ENCODE measurements at places on chromosomes 3 and 15.
A peak's percentile ranks its signal among the peaks of the same experiment; 100 is the strongest.

GRCh38 chr15:82183121-82184031 lies 79.2 kb downstream of the EFL1 start:
- DNase-seq = no peak

- DNase-seq = no peak
Measured at GRCh38 chr3:162729686-162730085, 1233.1 kb downstream of the OTOL1 start.

DNA sequence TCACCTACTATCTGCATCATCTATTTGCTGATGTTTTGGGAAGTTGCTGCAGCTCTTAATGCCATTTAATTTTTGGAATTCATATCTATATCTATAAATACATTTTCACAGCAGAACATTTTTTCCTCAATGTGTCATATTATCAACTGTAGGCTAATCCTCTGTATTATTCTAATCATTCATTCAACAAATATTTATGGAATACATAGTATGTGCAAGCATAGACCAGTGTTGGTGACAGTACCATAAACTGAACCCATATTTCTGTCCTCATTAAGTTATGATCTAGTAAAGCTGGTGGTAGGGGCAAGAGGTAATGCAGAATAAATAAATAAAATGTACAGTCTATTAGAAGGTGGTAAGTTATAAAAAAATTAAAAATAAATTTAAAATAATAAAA lies 585.3 kb upstream of the BCHE start:
- DNase-seq = no peak

DNA sequence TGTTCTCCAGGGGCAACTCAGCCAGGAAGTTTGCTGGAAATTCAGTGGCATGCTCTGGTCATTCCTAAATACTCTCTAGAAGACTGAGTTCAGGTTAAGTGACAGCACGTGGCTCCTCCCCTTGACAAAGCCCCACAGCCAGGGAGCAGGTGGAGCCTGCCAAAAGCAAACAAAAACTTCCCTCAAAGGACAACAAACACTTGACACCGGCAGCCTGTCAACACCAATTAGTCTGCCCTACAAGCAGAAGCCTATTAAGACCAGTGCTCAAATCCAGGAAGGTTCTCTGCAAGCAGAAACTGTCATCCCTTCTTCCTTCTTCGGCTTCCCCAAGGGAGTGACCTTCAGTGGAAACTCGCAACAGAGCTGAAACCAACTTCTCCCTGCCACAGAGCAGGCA lies 5.0 kb downstream of the MEX3B start:
- DNase-seq = peak; percentile 28

DNA sequence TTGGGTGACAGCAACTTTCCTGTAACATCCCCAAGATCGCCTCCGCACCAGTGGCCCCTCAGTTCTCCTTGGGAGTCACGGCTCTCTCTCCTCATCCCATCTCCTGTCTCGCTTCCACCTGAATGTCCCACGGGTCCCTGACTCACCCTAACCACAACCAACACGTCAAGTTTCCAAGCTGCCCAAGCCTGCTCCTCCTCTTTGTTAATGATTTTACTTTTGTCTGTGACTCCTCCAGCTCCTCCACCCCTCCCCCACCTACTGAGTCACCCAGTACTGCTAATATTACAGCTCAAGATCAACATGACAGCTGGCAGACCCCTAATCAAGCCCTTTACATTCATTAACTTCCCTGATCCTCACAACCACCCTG lies 39.3 kb downstream of the BDH1 start:
- DNase-seq = no peak

- DNase-seq = no peak
Measured at GRCh38 chr3:68136411-68136810, 482.0 kb upstream of the SUCLG2 start.

GRCh38 chr3:97684490-97684889 lies 80.1 kb upstream of the ARL6 start:
- DNase-seq = no peak

DNA sequence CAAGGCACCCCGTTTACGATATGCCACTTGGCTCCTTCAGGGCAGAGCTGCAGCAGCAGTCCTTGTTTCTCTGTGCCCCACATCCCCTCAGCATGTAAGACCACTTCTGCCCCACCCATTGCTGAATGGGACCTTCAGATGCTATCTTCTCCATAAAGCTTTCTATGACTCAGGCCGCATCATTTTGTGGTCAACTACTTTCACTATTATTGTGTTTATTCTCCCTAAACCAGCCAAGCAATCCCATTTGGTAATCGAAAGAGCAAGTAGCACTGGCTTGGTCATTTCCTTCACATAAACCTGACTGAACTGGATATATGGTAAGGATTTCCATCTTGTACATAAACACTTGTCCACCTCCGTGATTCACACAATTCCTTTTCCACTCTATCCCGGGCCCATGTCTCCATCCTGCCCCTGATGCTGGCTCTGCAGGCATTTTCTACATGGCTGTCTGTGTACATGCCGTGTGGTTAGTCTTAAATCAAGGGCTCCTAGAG lies 25.7 kb downstream of the LIPC start:
- DNase-seq = peak; percentile 69

GRCh38 chr3:118477768-118478167 lies 556.9 kb downstream of the IGSF11 start:
- DNase-seq = no peak

- peak; percentile 95 for DNase-seq
Measured at GRCh38 chr3:196193736-196194541, 17.3 kb downstream of the ZDHHC19 start.

DNA sequence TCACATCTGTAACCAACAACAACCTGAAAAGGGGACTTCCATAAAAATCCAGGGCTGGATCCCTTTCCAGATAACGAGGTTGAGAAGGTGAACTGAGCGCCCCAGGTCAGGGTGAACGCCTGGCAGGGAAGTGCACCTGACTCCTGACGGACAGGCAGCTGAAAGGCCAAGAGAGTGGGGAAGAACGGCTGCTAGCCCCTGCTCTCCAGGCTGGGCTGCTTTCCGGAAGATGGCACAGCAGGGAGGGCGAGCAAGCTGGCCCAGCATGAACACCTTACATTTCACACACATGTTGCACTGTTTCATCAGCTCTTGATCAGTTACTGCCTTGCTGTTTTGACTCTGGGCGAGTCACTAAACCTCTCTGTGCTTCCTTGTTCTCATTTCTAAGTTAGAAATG lies 127.2 kb upstream of the IQSEC1 start:
- no peak for DNase-seq

GRCh38 chr15:84822653-84823281 lies 5.6 kb downstream of the ALPK3 start:
- no peak for DNase-seq

DNA sequence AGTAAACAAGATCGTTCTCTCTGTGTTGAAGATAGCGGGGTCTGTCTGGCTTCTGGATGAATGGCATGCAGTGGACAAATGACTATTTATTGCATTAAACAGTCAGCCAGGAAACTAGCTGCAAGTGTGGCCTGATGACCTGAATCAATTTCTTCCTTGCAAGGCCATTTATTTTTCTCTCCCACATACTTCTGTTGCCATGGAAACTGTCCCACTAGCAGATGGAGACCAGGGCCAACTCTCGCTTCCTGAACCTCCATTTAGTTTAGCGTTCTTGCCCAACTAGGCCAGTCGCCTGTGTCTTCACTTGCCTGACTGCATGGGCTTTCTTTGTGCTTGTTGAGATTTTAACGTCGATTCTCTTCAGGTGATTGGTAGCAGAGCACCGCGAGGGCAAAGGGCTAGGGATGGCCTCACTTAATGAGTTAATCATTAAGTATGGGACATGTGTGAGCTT lies 27.6 kb downstream of the LMCD1 start:
- DNase-seq = no peak

- peak; percentile 29 for DNase-seq
Measured at GRCh38 chr3:186609247-186609868, 3.5 kb upstream of the AHSG start.

- no peak for DNase-seq
Measured at GRCh38 chr3:167166594-167167253, 213.4 kb downstream of the ZBBX start.

GRCh38 chr3:26799679-26800317 lies 177.2 kb downstream of the LRRC3B start:
- DNase-seq = no peak

DNA sequence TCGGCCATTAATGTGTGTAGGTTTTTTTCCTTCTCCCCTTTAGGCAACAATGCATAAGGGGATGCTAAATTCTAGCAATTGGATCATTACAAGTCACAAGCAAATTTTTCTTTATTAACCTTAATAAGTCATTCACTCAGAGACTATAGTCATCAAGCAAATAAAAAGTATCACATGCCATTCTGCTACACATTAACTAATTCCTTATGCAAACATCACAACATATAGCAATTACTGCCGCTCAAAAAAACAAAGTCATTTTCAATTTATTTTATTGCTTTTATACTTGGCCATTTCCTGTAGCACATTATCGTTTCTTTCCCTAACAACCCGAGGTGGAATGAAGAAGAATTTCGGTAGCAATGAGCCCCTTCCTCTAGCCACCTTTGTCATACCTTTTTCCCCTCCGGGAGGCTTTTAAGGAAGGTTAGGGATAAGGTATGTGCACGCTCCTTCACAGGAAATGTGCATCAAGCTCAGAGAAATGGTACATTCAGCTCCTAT lies 421.2 kb downstream of the TIGIT start:
- DNase-seq = no peak

GRCh38 chr3:66469220-66469640 lies 31.6 kb downstream of the LRIG1 start:
- no peak for DNase-seq

Data from suppressor macrophage (primary cell).